ENCODE measurements at places on chromosomes 1 and 21.

- DNase-seq: no peak
These were observed 182.9 kb downstream of the OMA1 start for GRCh38 chr1:58363585-58363984.

DNA sequence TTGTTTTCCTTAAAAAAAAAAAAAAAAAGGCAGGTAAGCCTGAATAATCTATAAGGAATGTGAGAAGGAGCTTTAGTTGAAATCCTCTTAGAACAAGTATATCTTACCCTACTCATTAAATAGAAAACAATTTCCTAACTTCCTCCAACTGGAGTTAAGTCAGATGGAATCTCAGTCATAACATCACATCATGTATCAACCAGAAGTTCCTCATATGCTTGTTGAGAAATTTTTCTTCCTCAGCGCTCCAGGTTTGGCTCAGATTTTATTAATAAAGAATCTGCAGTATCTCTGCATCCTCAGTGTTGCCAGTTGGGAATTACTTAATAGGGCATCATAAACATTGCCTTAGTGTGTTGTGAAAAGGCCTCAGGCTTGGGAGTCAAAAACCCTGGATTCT is 37.6 kb downstream of the DUSP10 start:
- DNase-seq: no peak

GRCh38 chr1:230868736-230869385 is 540 bp upstream of the C1orf198 start:
- DNase-seq: peak; percentile 79

DNA sequence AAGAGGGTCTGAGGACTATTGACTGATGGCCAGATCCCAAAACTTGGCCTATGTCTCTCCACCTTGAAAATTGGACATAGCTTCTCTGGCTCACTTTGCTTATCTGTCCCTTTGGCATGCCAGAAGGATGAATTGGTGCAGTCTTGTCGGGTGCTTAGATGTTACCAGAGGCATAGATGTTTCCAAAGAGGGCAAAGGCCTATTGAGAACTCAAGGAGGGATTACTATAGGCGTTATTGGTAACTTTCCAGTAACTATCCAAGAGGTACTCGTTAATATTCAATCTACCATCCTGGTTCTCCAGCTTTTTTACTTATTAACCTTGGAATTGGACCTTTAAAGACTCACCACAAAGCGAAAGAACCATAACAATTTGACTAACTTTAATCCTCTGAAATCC is 368.3 kb upstream of the ESRRG start:
- no peak for DNase-seq

DNA sequence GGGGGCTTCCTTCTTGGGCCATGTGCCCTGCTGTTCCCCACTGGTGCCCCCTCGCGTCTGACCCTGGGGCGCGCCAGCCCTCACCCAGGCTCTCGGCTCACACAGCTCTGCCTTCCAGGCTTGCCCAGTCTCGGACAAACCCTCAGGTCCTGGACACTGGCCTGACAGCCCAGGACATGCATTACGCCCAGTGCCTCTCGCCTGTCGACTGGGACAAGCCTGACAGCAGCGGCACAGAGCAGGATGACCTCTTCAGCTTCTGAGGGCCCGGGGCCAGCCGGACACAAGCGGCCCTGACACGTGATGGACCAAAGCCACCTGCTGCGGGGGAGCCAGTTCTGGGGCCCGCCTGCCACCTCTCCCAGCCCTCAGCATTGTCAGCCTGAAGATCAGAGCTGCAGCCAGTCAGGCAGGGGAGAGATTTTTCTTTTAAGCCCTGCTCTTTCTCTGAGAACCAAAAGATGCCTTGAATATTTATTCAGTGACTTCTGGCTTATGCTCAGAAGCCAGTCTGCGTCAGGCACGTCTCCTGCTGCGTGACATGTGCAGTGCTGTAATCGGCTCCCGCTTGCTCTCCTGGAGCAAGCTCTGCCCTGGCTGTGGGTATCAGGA is 23.4 kb downstream of the LDLRAP1 start:
- no peak for DNase-seq

DNA sequence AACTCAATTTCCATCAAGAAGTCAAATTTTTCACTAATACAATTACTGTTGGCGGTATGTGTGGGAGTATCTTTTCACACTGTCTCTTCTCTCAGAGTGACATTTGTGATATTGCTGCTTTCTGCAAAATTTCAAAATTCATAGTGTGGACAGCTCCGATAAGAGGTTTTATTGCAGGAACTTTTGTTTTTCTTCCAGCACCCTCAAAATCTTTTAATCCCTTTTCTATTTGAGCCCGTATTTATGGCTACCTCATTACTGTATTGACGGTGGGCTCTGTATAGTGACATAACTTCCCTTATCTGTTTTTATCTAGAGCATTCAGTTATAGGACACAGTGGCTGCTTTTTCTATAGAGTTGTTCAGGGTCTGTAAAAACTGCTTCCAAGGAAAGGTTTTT is 794.4 kb upstream of the TMPRSS15 start:
- DNase-seq: no peak

DNA sequence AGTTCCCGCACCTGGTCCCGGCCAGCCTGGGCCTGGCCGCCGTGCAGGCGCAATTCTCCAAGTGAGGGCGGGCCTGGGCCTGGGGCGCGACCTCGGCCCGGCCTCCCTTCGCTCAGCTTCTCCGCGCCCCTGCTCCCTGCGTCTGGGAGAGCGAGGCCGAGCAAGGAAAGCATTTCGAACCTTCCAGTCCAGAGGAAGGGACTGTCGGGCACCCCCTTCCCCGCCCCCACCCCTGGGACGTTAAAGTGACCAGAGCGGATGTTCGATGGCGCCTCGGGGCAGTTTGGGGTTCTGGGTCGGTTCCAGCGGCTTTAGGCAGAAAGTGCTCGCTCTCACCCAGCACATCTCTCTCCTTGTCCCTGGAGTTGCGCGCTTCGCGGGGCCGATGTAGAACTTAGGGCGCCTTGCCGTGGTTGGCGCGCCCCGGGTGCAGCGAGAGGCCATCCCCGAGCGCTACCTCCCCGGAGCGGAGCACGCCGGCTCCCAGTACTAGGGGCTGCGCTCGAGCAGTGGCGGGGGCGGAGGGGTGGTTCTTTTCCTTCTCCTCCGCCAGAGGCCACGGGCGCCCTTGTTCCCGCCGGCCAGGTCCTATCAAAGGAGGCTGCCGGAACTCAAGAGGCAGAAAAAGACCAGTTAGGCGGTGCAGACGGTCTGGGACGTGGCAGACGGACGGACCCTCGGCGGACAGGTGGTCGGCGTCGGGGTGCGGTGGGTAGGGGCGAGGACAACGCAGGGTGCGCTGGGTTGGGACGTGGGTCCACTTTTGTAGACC is 1.2 kb downstream of the OLIG1 start:
- DNase-seq: no peak

DNA sequence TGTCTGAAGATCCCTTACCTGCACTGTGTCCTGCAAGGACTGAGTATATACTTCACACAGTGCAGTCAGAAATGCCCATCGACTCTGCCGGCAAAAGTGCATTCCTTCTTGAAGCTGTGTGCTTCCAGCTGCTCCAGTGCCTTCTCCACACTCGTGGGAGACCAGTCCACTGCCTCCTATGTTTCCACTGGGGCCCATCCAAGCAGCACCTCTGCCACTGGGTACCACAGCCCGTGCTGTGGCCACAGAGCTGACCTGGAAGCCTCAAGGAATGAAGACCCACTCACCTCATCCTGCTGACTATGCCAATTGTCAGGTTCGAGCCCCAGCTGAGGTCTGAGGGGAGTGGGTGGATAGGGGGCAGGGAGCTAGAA is 108.1 kb downstream of the GDAP2 start:
- DNase-seq: no peak

- no peak for DNase-seq
These were observed at the start of gene PAQR6 for GRCh38 chr1:156247460-156248322. Gene PAQR6, minus strand, starts transcription at chr1:156248056. Its CDS starts 1,325 bp downstream, at chr1:156246731.

DNA sequence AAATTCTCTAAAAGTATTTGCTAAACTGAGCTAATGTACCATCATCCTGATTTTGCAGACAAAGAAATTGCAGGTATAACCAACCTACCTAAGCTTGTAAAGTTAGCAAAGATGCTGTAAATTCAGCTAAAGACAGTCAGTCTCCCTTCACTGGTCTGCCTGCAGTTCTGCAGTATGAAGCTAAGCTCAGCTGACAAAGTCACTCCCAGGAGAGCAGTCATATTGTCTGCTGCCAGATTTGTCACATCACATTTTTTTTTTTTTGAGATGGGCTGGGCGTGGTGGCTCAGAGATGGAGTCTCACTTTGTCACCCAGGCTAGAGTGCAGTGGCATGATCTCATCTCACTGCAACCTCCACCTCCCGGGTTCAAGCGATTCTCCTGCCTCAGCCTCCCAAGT is 8.9 kb upstream of the CMPK1 start:
- DNase-seq: no peak

DNA sequence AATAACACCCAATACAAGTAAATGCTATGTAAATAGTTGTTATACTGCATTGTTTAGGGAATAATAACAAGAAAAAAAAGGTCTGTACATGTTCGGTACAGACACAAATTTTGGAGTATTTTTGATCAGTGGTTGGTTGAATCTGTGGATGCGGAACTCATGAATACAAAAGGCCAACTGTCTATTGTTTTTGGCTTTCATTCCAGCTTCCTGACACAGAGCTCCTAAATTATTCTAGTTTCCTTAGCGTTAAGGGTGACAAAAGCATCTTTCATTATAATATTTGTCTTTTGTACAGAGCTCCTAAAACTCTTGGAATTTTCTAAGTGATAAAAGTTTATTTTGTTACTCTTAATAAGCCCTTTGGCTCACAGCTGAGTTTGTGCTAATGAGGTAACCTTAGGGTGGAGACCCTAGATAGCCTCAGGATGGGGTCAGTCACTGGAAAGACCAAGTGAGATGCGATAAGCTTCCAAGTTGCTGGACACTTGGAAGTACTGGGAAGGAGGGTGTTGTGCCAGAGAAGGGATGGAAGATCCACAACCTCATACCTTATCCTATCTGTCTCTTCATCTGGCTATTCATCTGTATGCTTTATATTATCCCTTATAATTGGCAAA is 57.4 kb upstream of the PRRC2C start:
- DNase-seq: no peak

- peak; percentile 60 for DNase-seq
These were observed 53.4 kb downstream of the TOMM20 start for GRCh38 chr1:235075048-235075776.

GRCh38 chr21:39047046-39047445 is 136.2 kb downstream of the PSMG1 start:
- DNase-seq: no peak

GRCh38 chr1:22877112-22877915 is 95.4 kb downstream of the LACTBL1 start:
- no peak for DNase-seq

DNA sequence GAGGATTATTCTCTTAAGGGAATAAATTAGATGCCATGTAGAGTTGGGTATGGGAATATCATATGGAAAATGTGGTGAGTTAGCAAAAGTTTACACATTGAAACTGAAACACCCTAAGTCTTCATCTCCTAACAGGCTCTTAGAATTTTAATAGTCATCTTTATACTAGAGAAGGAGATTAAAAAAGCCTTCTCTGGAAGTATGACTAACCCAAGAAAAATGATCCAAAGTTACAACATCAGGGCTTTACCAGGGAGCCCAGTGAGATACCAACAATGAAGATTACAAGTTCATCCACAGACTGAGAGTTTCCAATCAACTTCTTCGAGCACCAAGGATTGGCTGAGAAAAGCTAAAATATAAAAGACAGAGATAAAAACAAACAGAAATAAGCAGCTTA is 70.0 kb upstream of the KIAA0040 start:
- DNase-seq: no peak

DNA sequence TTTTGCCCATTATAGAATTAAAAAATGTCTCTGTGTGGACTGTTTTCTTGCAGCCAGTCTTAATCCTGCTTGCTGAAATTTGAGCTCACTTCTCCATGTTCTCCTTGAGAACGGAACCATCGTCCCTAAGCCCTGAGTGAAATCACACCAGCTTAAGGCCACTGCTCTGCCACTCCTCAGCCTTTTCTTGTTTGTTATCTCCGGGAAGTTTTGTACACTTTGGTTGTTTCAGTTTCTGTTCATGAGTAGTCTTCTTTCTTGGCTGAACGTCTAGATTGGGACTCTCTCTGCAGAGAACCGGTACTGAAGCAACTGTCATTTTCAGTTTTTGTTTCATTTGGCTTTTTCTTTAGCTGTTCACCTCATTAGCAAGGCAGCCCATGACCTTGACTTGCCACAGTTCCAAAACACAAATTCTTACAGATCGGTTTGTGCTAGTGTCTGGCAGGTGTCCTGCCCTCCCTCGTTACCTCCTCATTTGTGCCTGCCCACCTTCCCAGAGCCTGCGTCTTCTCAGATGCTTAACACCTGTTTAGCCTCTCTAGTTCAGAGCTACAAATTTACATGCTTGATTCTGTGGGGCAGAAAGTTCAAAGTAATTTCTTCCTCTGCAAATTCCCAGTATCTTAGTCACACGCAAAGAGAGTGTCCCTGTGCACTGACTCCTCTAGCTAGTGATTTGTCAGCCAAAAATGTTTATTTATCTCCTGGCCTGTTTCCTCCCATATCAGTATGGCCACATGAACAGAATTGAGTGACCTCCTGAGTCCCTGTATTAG is 12.4 kb downstream of the PSEN2 start:
- DNase-seq: no peak

GRCh38 chr1:202831906-202832305 is 21.2 kb downstream of the PCAT6 start:
- no peak for DNase-seq

DNA sequence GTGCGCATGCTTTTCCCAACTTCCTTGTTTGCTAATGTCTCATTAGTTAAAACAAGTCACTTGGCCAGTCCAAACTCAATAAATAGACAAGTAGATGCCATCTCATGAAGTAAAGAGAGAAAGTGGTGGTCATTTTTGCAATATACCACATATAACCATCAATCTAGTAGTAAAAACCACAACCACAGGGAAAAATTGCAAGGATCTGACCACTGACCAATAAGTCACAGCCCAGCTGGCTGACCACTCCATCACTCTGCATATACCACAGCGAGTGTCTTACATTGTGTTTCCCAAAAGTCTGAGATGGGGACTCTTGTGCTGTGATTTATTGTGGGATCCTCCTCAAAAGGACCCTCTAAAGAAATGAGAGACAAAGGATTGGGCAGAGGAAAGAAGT is 76.0 kb downstream of the FH start:
- no peak for DNase-seq
